Esophagus squamous epithelium (tissue), 5 donors: ENCODE measurements at places on chromosomes 4 and X.

DNA sequence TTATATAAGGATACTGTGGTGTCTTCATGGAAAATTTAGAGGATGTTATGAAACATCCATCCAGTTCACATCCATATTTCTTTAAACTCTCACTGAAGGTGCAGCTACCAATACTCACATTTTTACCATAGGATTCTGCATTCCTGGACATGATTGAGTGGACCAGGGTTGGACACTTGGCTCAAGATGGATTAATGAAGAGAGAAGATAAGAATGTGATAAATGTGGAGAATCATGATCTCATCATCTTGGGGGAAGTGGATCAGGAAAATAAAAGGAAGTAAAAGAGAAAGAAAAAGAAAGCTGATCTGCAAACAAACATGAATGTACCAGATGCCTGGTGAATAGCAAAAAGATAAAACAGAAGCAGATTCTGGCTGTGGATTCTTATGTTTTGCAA, 175.4 kb downstream of the NPFFR2 start:
- no peak for DNase-seq

GRCh38 chr4:37475087-37475486, 211.1 kb downstream of the RELL1 start:
- DNase-seq, result no peak

DNA sequence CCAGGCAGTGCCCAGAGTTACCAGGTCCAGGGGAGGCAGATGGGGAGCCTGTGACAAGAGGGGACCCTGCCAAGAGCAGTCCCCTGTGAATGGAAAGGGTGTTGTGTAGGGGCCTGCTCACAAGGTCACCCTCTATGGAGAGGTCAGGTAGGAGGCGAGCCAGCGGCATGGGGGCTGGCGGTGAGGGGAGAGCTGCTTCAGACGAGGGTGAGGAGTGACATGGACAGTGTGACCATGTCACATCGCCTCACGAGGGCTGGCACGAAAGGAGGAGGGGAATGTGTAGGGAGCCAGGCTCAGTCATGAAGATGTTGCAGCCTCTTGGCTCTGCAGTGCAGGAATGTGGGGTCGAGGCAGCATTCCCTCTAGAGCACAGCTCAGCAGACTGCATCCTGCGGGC, 29.6 kb downstream of the CLCN4 start:
- no peak for DNase-seq

GRCh38 chr4:84258905-84259830, 239.9 kb downstream of the NKX6-1 start:
- DNase-seq, result no peak

- no peak for DNase-seq
These were observed 754.9 kb downstream of the RPA4 start for GRCh38 chrX:97638621-97639020.

- DNase-seq, result no peak
These were observed 67.1 kb downstream of the ATXN3L start for GRCh38 chrX:13252726-13253125.

DNA sequence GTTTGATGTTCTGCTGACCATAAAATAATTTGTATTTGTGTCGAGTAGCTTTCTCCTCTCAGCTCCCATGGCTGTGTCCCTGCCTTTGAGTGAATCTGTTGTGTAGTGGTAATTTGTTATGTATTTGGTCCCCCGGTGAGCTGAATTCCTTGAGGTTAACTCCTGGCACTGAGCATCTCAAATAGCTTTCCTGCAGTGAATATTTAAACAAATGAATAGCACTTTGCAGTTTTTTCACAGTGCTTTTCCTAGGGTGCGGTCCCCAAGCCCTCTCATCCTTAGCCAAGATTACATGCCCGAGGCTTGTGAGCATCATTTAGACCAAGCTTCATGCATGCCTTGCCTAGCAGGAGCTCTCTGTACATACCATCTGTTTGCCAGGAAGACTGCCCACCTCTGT, 74.2 kb downstream of the CLDN34 start:
- no peak for DNase-seq

DNA sequence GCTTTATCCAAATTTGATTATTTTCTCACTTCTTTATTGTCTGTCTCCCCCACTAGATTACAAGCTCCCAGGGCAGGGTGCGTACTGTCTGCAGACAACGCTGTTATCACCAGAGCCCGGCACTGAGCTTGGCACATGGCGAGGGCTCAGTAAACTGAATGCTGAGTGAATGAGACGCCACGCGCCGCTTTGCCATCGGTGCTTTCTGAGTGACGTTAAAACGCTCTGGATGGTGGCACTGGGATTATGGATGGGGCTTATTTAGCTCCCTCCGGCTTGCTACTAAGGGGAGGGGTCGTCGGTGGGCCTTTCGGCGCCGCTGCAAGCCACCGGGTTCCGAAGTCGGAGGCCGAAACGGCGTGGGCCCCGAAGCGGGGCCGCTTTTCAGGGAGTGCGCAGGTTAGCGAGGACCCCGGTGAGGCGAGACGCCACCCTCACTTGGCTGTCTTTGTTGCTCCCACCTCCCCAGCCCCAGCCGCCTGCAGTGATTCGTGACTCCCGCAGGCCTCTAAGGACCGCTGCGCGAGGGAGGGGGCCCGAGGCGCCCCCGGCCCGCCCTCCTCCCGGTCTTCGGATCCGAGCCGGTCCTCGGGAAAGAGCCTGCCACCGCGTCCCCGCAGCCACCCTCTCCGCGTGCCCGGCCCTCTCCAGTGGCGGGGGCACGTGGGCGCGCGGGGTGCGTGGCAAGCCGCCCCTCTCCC, 569 bp upstream of the FHL1 start:
- no peak for DNase-seq

DNA sequence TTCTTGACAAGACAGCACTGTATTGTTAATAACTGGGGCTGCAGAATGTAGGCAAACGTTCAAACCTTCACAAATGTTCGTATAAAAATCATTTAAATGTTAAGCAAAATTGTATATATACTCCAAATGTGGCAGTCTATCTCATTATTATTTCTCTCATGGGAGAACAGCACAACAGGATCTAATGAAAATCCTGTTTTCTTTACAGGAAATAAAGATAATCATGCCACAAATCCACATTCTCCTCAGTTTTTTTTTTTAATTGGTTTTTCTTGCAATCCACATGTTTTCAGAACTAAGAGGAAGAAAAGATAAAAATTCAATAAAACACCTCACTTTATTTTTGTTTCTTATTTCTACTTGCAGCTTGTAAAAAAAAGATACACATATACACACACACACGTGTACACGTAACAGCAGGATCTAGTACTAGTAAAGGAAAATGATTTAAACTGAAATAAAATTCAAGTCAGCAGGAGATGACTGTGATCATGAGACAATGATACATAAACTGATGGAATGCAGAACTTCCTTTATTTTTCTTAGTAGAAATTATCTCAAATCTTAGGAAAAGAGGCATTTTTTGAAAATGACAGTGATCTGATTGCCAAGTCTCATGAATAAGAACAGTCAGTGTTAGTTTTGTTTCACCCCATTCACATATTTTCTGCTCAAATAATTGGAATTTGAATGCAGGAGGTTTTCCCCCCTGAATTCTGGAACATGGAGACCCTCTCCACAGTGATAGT, 11.3 kb downstream of the APBB2 start:
- DNase-seq, result no peak

DNA sequence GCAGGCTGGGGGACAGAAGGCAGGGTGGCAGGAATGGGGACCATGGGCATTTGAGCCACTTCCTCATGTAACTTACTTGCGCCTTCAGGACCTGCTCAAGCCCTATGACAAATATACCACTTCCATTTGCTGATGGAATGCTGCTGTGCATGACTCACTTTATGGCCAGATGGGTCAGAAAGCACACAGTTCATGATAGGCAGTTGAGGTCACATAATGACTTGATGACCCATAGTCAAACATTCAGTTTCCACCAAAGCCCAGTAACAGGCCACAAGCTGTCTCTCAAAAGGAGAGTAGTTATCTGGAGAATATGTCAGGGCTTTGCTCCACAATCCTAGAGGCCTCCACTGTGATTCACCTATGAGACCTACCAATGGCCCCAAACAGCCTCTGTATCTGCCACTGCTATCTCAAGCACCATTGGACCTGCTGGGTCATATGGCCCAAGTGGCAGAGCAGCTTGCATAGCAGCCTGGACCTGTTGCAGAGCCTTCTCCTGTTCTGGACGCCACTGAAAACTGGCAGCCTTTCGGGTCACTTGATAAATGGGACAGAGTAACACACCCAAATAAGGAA, 5.3 kb upstream of the PAPSS1 start:
- no peak for DNase-seq

DNA sequence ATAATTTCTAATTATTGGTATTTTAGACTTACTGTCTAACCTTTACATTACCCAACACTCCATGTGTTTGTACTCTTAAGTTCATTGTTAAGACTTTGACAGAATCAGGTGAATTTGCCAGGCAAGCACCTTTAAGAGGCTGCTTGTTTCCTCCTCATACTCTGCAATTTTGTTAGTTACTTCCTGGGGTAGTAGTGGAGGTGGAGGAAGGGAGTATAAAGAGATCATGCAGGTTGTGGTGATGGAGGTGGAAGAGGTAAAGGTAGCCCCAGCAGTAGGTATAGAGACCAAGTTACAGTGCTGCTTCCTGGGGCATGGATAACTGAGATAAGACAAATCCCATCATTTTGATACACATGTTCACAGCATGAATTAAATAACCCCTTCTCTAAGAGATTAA, 6.7 kb downstream of the WDR44 start:
- DNase-seq, result no peak

DNA sequence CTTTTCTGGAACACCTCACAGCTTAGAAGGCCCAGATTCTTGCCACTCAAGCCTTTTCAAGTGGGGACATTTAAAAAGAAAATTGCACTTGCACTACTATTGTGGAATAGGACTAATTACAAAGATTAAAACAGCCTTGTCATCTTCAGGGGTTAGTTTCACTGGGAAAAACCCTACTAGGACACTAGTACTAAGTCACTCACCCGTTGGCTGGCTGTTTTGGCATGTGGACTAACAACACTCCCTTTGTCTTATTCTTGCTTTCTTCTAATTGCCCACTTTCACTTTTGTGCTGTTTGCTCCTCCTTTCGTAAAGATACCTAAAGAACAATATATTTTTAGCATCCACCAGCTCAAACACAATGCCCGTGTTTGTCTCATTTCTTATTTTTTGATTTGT, 200.9 kb upstream of the MID1 start:
- no peak for DNase-seq

- no peak for DNase-seq
These were observed 29.1 kb downstream of the UCHL1 start for GRCh38 chr4:41285864-41286235.

GRCh38 chr4:91909963-91910362, 393.8 kb upstream of the GRID2 start:
- no peak for DNase-seq

DNA sequence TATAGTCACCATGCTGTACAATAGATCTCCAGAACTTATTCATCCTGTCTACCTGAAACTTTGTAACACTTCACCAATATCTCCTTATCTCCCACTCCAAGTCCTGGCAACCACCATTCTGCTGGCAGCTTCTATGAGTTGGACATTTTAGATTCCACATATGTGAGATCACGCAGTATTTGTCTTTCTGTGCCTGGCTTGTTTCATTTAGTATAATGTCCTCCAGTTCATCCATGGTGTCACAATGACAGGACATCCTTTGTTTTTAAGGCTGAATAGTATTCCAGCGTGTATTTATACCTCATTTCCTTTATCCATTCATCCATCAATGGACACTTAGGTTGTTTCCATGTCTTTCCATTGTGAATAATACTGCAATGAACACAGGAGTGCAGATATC, 198.7 kb downstream of the QDPR start:
- no peak for DNase-seq

DNA sequence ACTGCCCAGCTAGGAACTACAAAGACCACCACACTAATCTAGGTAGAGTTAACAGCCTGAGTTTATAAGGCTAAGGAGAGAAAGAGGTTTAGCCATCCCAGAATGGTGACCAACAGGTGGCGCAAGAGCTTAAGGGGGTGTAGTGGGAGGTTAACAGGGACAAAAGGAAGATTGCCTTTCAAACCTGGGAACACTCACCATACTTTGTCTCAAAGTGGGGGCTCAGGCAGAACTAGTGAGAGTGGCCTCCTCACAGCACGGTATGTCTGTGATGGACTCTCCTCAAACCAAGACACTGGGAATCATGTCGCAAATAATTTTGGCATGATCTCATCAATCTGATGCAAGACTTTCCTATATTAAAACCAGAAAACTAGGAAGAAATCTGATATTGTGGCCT, 23.4 kb downstream of the CCNI start:
- DNase-seq, result no peak

GRCh38 chr4:151894246-151894645, 133.4 kb upstream of the GATB start:
- no peak for DNase-seq

DNA sequence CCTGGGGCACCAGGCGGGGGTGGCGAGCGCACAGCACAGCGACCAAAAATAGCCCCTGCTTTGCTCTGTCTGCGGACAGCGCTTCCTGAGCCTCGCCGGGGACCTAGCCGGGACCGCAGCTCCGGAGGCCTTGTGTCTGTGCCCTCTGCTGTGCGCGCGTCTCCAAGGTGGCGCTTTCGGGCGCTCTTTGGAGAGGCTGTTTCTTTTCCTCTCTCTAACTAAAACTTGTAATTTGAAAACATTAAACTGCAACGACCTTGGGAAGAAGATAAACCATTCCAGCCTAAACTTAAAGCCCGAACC, 3.4 kb downstream of the ARX start:
- DNase-seq, result no peak
